ENCODE measurements at places on chromosomes 13 and 19.
A peak's percentile ranks its signal among the peaks of the same experiment; 100 is the strongest.

- ATAC-seq = no peak
Measured at GRCh38 chr19:44848036-44848811, 2.1 kb downstream of the NECTIN2 start.

DNA sequence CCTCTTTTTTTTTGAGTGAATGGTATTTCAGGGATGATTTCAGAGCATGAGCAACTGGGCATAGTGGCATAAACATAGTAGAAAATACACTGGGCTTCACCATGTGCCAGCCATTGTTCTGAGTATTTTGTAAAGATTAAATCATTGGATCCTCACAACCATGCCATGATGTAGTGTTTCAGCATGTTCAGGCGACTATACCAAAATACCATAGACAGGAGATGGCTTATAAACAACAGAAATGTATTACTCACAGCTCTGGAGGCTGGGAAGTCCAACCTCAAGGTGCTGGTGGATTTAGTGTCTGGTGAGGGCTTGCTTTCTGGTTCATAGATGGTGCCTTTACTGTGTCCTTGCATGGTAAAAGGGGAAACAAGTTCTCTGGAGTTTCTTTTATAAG, 101.5 kb upstream of the KL start:
- no peak for ATAC-seq

DNA sequence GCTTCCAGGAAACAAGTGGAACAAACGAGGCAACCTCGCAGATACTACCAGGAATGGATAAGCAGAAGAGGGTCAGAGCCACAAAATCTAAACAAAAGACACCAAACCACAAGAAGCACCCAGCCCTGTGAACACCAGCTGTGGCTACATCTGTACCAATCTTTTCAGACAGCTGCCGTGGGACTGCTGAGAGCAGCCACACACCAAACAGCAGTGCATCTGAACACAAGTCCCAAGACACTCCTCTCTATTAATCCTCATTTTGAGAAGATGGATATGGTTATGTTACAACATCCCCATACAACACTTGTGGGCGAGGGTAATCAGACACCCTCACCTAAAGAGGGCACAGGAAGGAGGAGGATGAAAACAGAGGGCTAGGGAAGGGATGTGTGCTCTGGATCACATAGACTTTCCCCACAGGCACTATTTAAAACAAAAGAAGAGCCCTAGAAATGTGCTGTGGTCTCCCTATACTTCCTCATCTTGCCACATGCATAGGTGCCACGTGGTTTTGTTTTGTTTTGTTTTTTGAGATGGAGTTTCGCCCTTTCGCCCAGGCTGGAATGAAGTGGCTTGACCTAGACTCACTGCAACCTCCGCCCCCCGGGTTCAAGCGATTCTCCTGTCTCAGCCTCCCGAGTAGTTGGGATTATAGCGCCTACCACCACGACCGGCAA, 41.6 kb upstream of the ZNF14 start:
- ATAC-seq = no peak

GRCh38 chr13:78138756-78139155, 220.1 kb upstream of the EDNRB start:
- ATAC-seq = no peak

- ATAC-seq = no peak
Measured at GRCh38 chr19:2045501-2046045, 5.5 kb downstream of the MKNK2 start.

- ATAC-seq = peak; percentile 91
Measured at GRCh38 chr19:39112338-39112890, 13.2 kb upstream of the PAK4 start.

GRCh38 chr19:56218961-56219360, 16.9 kb downstream of the ZSCAN5C start:
- no peak for ATAC-seq

DNA sequence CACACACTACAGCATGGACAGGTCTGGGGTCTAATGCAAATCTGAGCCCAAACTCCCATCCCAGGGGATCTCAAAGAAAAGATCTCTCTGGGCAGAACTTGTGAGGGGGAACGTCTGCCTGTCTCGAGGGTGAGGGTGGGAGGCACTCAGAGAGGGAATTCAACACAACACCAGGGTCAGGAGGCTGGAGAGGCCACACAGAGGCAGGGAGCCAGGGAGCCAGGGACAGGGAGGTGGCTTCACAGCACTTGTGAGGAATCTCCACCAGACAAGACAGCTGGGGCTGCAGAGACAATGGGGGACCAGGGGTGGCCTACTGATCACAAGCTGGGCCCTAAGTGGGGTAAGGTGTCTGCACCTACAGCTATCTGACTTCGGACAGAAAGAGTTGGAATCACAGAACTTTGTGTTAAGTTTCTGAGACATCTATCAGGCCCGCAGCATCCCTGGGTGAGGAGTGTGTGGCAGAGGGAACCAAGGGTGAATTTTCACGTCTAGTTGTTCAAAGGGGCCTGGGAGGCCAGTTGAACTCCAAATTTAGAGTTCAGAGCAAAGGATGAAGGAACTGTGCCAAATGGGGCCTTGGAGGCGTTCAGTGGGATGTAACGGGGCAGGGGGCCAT, 12.7 kb upstream of the AKAP8L start:
- no peak for ATAC-seq

GRCh38 chr13:48043789-48044503, 6.4 kb downstream of the NUDT15 start:
- no peak for ATAC-seq

- ATAC-seq = no peak
Measured at GRCh38 chr13:67094952-67095351, 135.2 kb downstream of the PCDH9 start.

DNA sequence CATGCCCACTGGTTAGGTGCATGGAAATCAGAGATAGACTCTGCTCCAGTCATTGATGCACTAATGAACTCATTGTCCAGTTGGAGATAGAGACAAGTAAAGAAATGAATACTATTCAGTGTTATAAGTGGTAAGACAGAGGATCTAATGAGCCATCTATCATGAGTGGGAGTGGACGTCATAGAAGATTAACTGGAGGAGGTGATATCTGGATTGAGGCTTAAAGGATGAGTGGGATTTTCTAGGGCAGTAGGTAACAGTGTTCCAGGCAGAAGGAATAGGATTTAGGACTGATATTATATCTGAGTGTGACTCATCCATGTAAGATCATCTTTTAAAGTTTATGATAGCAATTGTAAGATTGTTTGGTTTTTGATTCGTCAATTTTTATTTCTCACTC, 152.2 kb upstream of the CSNK1A1L start:
- no peak for ATAC-seq

DNA sequence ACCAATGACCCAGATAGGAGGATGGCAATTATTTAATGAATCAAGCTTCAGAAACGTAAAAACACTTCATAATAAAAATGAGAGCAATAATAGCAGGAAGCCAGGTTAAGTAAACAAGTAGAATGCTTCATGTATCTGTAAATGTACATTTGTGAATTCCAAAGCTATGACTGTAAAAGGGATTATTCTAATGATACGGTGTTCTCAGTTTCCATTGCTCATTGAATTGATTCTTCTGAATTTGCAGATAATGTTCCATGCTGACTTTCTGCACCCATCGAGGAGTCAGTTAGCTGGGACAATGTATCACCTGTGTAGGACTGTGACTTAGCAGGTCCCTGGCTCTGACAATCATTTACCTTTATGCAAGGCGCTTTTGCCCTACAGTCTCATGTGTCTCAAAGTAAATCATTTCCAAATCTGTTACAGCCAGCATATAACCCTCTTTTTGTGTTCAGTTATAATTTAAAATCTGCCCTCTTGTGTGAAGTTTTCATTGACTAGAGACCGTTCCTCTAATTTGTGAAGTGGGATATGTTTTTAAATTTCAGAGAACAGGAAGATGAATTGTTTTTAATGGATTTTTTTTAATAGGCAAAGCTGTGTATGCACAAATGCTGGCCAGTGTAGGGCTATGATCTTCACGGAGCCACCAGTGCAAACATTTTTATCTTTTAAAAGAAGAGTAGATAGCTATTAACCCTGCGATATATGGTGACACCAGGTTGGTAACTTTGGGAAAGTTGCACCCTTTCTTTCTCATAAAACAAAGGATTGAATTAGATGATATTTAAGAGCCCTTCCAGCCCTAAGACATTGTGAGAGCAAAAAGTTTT, 267.1 kb downstream of the KLF5 start:
- peak; percentile 55 for ATAC-seq

DNA sequence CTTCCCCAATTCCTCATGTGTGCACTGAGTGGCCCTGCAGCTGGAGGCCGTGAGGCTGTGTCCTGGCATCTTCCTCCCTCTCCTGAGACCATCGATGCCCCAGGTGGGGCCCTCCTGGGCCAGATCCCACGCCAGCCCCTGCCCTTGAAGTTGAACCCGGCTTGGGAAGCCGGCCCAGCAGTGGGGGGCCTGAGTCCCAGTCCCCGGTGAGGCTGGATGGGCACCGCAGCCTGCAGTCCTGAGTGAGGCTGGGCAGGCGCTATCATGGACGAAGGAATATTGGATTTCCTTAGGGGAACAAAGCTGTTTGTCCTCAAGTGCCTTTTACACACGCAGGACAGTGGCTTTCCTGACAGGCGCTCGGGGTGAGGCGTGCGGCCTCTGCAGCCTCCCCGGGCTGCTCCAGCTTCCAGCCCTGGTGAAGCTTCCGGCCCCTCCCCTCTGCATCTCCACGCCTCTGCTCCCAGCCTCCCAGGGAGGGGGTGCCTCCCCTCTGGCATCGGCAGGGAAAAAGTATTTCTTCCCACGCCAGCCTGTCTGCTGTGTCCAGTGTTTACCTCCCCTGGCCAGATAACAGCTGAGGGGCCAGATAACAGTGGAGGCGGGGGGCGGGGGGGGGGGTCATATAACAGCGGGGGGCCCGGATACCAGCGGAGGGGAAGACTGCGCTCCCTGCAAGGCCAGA, 159.5 kb downstream of the KDM4B start:
- no peak for ATAC-seq

GRCh38 chr13:33169273-33169980, 116.1 kb downstream of the STARD13 start:
- ATAC-seq = no peak

- ATAC-seq = peak; percentile 72
Measured at GRCh38 chr13:20566468-20566897, 474 bp upstream of the IFT88 start.

GRCh38 chr19:9934132-9934950, 2.0 kb downstream of the OLFM2 start:
- peak; percentile 92 for ATAC-seq

GRCh38 chr19:29764361-29764760, 47.4 kb upstream of the CCNE1 start:
- ATAC-seq = no peak

DNA sequence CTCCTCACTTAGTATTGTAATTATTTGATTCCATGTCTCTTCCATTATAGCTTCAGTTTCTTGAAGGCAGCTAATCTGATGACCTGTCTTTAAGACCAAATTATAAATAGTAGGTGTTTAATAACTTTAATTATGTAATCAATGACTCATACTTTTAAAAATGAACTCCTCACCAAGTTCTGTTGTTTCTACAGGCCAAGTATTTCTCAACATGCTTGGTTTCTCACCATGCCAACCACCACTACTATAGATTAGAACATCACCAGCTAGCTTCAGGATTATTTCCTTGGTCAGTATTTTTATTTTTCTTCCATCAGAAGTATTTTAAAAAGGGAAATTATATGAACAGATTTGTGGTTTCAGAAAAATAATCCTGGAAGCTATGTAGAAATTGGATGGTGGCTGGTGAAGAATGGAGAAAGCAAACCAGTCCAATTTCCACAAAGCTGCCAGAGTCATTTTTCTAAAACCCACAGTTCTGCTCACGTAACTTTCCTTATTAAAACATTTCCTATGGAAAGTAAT, 237.7 kb upstream of the DACH1 start:
- ATAC-seq = no peak

DNA sequence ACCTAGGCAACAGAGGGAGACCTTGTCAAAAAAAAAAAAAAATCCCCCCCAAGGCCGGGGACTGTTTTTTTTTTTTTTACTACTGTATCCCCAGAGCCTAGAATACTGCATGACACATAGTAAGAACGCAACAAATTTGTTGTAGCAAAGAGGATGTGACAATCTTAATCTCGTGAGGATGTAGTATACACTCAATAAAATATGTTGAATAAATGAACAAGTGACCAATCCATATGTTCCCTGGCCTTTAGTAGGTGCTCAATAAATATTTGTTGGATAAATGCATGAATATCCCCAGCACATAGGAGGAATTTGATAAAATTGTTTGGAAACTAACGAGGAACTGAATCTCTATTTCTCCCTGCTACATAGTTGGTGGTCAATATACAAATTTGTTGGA, 75.7 kb downstream of the MAP4K1 start:
- no peak for ATAC-seq

- ATAC-seq = no peak
Measured at GRCh38 chr13:43360171-43360570, 336.8 kb downstream of the DNAJC15 start.

DNA sequence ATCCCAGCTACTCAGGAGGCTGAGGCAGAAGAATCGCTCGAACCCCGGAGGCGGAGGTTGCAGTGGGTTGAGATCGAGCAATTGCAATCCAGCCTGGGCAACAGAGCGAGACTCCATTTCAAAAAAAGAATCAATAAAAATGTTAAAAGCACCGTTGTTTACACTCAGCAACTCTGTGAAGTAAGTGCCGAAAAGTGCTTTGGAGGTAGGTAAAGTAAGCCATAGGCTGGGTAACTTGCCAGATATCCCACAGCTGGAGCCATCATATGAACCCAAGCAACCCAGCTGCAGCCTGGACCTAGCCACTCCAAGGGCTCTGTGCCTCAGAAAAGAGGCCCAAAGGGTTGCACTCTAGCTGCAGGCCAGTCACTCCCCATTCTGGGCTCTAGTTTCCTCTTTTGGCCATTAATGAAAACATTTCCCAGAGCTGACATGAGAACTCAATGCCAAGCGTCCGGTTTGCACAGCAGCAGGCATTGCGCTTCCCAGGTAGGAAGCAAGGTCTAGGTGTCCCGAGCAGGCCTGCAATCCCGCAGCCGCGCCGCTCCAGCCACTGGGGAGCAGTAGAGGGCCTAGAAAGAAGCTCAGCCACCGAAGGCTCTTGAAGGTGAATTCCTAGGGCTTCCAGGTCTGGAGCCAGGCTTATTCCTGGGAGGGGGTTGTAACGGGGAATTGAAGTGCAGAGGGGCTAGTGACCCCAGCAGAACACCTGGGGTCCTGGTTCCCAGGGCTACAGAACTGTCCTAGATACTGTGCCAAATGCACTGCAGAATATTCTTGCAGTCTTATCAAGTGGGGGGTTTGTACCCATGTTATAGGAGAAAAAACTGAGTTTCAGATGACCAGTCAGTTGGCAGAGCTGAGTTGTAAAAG, 4.1 kb upstream of the CD79A start:
- ATAC-seq = peak; percentile 58

GRCh38 chr13:89966524-89966923, 1381.0 kb upstream of the MIR17HG start:
- ATAC-seq = no peak

Data from esophagus mucosa (tissue), 1 donor.